A673 (cell line): ENCODE measurements at places on chromosomes 3 and 15.

- no peak for DNase-seq
Measured at GRCh38 chr3:126971891-126972351, 11.0 kb upstream of the PLXNA1 start.

DNA sequence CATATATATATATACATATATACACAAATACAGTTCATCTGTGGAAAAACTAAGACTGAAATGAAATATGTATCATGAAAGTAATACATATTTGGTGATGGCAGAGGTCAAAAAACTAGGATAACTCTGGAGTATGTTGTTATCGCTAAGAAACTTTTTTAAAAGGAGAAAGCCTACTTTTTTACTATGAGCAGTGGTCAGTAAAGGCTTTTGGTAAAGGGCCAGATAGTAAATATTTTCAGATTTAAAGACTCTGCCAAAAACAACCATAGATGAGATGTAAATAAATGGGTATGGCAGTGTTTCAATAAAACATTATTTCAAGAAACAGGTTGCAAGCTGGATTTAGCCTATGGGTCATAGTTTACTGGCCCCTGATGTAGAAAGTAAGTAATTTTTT, 93.8 kb upstream of the TGFBR2 start:
- DNase-seq: no peak

DNA sequence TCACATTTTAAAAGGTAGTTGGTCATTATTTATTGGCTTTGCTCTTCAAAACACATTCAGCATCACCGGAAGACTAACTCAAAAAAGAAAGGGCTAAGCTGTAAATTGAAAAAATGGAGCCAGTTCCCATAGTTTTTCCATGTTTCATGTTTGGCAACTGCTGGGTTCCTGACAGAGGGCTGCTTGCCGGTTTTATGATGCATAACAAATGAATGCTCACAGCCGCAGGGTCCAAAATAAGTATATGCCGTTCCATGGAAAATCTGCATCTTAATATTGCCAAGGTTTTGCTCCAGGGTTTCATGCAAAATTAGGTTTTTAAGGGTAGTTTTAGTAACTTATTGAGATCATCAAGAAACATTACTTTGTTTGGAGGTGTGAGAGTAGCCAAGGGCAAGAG, 15.8 kb downstream of the SLC12A1 start:
- DNase-seq: peak; percentile 2

DNA sequence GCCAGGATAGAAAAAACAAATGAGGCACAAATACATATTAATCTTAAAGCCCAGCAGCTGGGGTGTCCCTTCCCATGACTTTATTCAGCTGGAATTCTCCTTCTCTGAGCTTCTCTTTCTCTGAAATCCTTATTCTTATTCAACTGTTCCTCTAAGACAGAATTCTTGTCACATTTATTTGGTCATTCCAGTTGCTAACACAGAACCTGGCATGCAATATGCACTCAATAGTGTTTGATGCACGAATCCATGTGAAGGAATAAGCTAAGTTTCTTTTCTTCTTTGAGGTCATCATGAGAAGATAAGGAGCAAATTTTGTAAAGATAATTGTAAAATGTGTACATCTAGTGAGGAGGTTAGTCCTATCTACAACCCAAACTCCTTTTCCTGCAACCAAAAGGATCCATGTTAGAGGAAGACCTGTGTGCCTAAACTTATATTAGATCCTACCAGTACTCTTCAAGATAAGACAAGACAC, 154.2 kb upstream of the KCNMB2 start:
- DNase-seq: no peak

DNA sequence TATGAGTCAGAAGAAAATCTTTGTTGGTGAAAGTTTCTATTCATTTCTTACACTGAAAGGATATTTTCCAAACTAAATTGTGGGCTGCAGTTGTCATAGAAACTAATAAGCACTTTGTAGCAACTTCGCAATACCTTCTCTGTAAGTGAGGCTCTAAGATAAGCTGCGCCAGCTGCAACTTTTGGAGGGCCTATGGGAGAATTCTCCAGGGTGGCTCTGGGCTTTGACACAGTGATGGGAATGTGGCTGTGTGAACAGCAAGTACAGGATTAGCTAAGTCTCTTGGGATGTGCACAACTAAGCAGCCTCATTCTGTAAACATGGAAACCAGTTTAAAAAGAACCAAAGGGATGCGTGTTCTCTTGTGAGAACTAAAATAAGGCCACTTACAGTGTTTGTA, 124.6 kb upstream of the SGO1 start:
- no peak for DNase-seq

DNA sequence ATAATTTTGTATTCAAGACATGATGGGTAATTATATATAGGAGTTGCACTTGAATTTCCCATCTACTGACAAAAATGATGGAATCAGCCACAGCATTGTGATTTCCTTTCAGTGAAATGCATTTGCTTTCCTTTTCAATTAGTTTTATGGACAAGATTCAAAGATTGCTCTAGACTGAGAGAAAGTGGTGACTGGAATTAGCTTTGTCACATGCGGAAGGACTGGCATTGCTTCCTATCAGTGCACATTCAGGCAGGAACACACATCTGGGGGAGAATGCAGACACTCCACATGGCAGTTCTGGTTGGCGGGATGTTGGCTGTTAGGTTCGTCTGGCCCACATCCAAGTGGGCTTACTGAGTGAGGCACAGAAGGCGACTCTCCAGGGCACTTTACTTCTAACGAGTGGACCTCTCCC, 399.3 kb upstream of the RGMA start:
- no peak for DNase-seq

DNA sequence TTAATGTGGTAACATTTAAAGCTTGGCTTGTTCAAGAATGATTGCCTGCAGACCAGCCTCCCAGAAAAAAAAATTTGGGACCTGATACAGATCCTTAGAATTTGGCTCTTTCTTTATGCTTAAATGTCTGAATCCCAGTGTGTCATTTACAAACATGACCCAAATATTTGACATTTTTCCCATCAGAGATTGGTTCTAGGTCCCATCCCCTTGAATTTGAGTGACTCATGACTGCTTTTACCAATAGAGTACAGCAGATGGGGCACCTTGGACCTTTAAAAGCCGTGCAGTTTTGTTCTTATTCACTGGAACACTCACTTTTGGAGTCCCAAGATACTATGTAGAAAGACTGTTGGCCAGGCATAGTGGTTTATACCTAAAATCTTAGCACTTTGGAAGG, 231.6 kb downstream of the ZIC1 start:
- DNase-seq: no peak

DNA sequence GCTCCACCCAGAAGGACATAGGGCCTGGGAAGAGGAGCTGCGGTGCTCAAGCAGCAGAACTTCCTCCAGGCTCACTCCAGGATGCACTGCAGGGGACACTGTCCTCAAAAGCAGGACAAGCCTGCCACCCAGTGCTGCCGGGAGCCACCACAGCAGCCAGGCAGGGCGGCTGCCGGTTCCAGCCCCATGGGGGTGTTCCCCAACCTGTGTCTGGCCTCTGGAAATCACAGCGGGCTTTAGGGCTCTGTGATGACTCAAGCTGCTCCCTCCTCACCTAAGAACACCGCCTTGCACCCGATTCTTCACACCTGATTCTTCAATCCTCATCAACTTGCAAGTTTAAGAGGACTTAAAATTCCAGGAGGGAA, 71.9 kb upstream of the SLC6A11 start:
- peak; percentile 15 for DNase-seq

- no peak for DNase-seq
Measured at GRCh38 chr15:76839173-76839572, 66.0 kb downstream of the SCAPER start.

DNA sequence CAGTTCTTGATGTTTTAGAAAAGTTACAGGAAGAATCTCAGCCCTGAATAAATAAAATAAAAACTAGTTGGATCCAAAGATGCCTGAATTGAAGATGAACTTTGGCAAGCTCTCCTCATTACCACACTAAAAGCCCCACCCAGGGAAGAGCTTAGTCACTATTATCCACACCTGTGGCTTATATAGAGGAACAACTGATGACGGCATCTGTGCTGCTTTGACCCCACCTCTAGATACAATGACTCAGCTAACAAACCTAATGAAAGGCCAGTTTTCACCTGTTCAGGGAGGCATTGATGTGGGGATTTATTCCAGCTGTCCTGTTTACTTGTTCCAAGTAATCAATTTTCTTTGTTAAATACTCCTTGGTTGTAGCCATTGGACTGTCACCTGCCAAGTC, 604.7 kb upstream of the EPHA6 start:
- DNase-seq: no peak

- no peak for DNase-seq
Measured at GRCh38 chr15:95990833-95991232, 339.7 kb upstream of the NR2F2 start.

GRCh38 chr3:189966843-189967242, 153.9 kb downstream of the P3H2 start:
- DNase-seq: no peak

DNA sequence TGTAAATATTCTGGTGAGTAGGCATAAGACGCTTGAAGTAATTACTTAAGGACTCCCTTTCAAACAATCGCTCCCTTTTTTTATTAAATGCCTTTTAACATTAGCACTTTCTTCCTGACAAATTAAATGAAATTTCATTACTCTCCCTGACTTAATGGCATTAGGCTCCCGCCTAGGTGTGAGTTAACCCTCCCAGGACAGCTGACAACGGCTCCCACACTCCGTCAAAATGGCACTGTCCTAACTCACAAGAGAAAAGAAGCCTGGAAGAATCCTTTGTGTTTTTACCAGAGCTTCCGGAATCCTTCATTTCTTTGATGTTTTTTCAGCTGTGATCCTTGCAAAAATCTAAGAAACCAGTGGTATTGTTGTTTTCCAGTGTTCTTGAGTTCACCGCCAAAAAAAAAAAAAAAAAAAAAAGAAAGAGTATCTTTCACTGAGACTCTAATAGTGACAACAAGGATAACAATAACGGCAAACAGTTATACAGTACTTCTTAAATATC, 861.0 kb upstream of the NR2F2 start:
- no peak for DNase-seq

DNA sequence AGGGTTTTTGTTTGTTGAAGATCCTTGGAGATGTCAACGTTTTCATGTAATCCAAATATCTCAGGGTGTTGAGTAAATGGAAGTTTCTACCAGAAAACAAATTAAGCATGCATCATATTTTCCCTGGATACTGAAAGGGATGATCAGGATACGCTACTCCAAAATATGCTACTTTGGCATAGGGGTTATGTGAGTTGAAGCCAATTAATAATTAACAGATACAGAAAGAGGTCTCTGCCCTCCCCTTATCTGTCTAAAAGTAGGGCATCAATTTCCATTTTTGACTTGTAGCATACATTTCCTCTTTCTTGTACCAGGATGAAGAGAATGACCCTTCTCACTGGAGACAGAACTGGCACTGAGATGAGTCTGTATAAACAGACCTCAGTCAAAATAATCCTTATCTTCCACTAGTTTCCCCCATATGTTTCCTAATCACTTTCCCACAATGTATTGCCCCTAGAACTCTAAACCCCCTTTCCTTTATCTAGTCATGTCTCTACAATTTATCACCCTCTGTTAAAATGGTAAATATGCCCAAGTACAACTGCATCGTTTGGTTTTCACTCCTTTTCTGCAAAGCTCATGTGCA, 17.4 kb upstream of the ASB14 start:
- no peak for DNase-seq

DNA sequence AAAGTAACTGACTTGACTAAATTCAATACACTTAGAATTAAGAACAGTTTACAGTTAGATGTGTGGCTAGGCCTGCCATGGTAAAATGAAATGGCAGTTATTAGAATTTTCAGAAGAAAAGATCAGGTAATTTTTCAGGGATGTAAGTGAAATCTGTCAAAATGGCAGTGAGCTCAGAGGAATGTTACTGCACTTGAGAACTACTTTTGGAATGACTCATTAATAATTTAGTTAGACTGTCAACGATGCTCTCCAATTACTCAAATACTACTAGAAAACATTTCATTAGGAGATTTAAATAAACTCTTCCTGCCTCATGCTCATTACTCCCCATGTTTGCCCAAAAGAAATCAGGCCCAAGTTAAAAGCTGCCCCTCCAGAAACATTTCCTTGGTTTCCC, 84.4 kb downstream of the RFTN1 start:
- no peak for DNase-seq

DNA sequence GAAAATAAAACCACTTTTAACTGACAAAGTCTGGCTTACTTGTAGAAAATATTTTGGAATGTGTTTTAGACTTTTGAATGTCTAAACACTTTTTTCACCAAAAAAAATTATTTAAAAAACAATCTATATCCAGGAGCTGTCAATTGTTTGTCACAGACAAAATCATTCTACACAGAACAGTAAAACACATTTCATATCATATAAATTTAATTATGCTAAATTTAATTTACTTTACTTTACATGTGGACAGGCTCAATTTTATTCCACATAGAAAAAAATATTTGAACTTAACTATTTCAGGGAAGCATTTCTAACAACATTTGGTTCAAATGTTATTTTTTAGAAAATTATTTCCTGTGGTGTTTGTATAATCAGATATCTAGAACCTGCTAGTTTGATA, 1417.0 kb downstream of the ZPLD1 start:
- DNase-seq: no peak

DNA sequence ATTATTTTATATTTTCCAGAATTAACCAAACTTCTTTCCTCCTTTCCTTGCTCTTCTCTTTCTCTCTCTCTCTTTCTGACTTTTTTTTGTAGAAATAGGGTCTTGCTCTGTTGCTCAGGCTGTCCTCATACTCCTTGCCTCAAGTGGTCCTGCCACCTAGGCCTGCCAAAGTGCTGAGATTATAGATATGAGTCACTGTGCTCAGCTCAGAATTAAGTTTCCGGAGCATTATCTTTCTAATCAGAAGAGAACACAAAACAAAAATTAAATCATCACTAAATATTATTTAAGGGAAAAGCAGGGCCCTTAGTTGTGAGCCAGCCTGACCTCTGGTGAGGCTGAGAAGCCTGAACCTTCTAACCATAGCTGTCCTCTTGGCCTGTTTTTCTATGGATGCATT, 168.2 kb downstream of the SOX2 start:
- peak; percentile 44 for DNase-seq

DNA sequence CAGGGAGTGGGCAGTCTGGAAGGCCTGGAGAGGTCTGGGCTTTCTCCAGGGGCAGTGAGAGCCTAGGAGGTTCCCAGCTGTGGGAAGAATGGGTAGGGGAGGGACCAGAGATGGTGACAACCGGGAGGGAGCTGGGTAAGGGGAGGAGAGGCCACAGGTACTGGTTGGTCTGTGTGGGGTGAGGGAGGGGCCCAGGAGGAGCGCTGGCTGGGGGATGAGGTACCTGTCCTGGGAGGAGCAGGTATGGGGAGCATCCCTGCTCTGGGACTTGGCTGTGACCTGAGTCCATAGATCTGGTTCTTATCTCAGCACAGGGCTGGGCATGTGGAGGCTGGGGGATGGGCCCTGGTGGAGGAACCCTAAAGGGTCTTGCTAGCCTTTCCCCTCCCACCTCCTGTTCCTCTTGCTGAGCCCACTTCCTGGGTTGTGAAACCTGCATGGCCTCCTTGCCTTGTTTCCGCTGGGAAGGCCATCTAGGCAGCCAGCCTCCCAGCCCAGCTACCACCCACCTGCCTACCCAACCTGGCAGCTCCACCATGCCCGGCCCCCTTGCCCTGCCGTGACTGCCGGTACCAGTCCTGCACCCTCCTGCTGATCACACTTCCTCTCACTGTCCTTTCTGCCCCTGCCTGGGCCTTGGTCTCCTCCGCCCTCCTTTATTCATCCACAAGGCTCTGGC, 11.0 kb downstream of the PRKCD start:
- DNase-seq: no peak
